MM.1S (cell line): ENCODE measurements at places on chromosomes 2 and 18.
A peak's percentile ranks its signal among the peaks of the same experiment; 100 is the strongest.

DNA sequence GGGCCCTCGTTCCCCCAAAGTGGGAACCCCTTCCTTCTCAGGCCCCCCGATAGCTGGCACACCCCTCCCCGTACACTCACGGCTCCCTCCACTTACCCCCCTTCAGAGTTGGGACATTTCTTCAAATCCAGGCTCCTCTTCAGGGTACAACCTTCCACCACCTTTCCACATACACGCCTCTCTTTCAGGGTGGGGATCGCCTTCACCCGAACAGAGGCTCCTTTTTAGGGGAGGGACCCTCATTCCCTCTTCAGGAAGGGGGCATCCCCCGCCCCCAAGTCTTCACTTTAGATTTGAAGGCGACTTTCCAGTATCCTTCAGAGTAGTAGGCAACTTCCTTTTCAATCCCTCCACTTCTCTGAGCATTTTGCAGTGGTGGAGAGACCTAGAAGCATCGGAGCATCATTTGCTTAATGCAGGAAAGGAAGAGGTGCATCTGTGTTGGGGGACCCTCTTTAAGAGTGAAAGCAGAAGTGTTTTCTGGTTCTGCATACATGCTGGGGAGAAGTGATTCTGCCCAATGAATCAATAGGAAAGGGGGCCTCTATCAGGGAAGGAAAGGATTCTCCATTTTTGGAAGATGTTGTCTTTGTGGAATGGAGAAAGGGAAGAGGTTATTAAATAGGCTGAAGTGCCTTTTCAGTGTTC, 845 bp downstream of the EML4 start:
- H3K4me3 ChIP-seq: peak overlapping the region; percentile 88
- peaks cover 6% of the 10 kb centered on the region for H3K4me1 ChIP-seq
- H3K27me3 ChIP-seq: no peaks in the 10 kb centered on the region
- peak; percentile 34 for DNase-seq

- DNase-seq: no peak
- no peaks in the 10 kb centered on the region for H3K36me3 ChIP-seq
- H3K27me3 ChIP-seq: no peaks in the 10 kb centered on the region
- H3K27ac ChIP-seq: no peak overlapping the region
- no peaks in the 10 kb centered on the region for H3K4me1 ChIP-seq
These were observed 414.2 kb upstream of the CHAC2 start for GRCh38 chr2:53353135-53354114.

DNA sequence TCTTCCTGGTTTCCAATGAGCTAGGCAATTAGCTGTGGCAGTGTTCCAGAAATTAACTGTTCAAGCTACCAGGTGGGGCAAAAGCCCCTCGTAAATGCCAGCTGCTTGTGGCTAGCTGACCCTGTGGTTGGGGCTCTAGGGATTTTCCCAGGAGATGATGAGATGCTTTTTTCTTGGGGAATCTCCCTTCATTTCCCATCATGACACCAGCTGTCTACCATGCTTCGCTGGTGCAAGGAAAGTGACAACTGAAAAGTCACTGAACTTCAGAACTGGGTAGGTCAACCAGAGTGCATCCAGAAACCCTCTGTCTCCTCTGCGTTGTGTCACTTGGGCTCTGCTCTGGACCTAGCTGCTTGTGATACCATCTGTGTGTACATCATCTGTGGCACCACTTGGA, 386.5 kb upstream of the DCC start:
- H3K27me3 ChIP-seq: no peaks in the 10 kb centered on the region
- no peak for DNase-seq
- H3K4me3 ChIP-seq: no peak overlapping the region
- no peaks in the 10 kb centered on the region for H3K36me3 ChIP-seq
- no peaks in the 10 kb centered on the region for H3K4me1 ChIP-seq

- no peak overlapping the region for H3K4me3 ChIP-seq
- no peak for DNase-seq
- H3K4me1 ChIP-seq: no peaks in the 10 kb centered on the region
- no peaks in the 10 kb centered on the region for H3K27me3 ChIP-seq
These were observed 610.2 kb downstream of the DCC start for GRCh38 chr18:52950155-52950554.

GRCh38 chr18:25931126-25931525, 159.3 kb downstream of the SS18 start:
- H3K36me3 ChIP-seq: no peaks in the 10 kb centered on the region
- no peak for DNase-seq
- no peak overlapping the region for H3K4me3 ChIP-seq
- peaks cover 9% of the 10 kb centered on the region for H3K4me1 ChIP-seq
- H3K27me3 ChIP-seq: no peaks in the 10 kb centered on the region

DNA sequence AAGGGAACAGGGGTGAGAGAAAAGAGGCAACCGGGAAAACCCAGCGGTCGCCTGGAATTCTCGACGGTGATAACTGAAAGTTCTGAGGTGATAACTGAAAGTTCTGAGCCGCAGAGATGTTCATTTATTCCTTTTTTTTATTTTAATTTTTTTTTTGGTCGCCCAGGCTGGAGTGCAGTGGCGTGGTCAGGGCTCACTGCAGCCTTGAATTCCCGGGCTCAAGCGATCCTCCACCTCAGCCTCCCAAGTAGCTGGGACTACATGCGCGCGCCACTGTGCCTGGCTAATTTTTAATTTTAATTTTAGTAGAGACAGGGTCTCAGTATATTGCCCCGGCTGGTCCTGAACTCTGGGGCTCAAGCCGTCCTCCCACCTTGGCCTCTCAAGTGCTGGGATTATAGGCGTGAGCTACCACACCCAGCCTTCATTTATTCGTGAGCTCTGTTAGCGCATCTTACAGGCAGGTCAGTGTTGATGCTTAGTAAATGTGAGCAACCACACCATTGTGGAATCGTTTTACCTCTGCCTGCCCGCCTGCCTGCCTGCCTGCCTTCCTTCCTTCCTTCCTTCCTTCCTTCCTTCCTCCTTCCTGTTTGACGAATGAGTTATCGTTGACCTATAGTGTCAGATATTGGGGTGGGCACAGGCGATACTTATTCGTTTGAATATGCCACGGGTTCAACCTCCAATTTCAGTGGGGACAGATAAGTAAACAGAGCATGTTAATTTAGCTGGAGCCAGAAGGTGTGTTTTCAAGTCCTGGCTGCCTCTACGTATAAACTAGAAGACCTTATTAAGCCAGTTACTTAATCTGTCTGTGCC, 557 bp upstream of the E2F6 start:
- DNase-seq: peak; percentile 42
- peak overlapping the region; percentile 67 for H3K4me3 ChIP-seq
- H3K27ac ChIP-seq: no peak overlapping the region

- H3K4me3 ChIP-seq: no peak overlapping the region
- no peaks in the 10 kb centered on the region for H3K36me3 ChIP-seq
- peaks cover 13% of the 10 kb centered on the region for H3K4me1 ChIP-seq
These were observed 13.8 kb upstream of the PCBP1 start for GRCh38 chr2:70073493-70073892.

- no peaks in the 10 kb centered on the region for H3K27me3 ChIP-seq
- peak; percentile 85 for DNase-seq
- peak overlapping the region; percentile 11; the same call in 1 of the 2 replicates for H3K4me3 ChIP-seq
- peak overlapping the region; percentile 59 for H3K27ac ChIP-seq
These were observed 28.9 kb downstream of the MGAT5 start for GRCh38 chr2:134282629-134283400.

GRCh38 chr2:12479065-12479601, 237.6 kb upstream of the TRIB2 start:
- H3K36me3 ChIP-seq: no peaks in the 10 kb centered on the region
- no peak for DNase-seq
- H3K4me3 ChIP-seq: no peak overlapping the region

DNA sequence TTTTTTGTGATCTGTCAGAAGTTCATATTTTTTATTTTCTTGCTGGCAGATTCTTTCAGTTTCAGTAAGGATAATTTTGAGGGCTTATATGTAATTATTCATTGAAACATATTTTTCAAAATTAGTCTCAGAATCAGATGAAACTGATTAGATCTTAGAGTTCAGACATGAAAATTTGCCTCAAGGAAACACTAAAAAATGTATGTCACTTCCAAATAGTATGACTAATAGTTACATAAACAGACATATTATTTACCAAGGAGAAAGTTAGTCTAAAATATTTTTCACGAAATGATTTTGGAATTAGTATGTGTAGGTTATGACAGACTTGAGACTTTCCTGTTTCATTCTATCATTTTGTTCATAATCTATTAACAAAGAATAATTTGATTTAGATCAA, 628.6 kb downstream of the CCDC85A start:
- H3K4me3 ChIP-seq: no peak overlapping the region
- H3K27me3 ChIP-seq: no peaks in the 10 kb centered on the region
- DNase-seq: no peak
- H3K36me3 ChIP-seq: no peaks in the 10 kb centered on the region
- H3K4me1 ChIP-seq: no peaks in the 10 kb centered on the region
- no peak overlapping the region for H3K27ac ChIP-seq

DNA sequence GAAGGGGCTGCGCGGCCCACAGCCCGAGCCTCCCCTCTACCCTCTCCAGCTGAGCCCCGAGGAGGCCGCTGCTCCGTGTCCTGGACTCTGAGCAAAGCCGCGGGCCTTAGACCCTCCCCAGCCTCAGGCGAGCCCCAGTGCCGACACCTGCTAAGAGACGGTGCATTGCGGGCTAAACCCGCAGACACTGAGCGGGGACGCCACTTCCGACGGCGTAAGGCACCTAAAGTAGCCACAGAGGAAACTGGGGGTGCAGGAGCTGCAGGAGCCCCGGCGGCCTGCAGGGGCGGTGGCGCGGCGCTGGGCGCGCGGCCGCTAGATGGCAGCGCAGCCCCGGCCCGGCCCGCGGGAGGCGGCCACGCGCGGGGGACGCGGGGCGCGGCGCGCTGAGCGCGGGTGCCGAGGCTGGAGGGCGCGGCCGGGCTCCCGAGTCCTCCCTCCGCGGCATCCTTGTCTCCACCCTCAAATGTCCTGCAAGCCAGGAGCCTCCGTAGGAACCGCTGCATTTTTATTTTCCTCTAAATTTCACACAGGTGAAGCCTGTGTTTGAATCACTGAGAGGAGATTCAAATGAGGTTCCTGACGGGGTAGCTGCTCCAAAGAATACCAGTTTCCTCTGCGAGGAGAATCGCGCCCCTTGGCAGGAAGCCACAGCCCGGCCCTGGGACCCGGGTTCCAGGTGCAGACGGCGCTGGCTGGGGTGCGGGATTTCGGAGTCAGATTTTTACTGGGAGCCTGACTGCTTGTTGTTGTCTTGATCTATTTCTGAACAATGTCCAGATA, 650.5 kb downstream of the GALR1 start:
- peak; percentile 25 for DNase-seq
- no peaks in the 10 kb centered on the region for H3K27me3 ChIP-seq
- H3K27ac ChIP-seq: no peak overlapping the region
- no peak overlapping the region for H3K4me3 ChIP-seq
- no peaks in the 10 kb centered on the region for H3K4me1 ChIP-seq
- no peaks in the 10 kb centered on the region for H3K36me3 ChIP-seq

DNA sequence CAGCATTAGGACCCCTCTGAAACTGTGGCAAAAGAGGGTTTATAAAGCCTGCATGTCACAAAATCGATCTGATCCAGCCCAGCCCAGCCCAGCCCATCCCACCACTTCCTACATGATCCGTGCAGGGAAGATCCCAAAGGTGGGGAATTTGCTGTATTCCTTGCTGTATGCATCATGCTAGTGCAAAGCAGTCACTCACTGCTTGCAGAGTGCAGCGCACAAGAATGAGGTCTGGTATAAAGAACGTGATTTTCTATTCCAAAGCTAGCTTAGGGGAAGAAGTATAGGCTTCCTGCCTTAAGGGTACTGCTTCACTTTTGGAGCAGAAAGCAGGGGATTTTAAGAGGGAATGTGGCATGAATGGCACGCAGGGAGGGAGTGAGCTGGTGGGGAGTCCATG, 18.9 kb upstream of the SERPINB11 start:
- H3K27ac ChIP-seq: no peak overlapping the region
- H3K27me3 ChIP-seq: no peaks in the 10 kb centered on the region
- H3K36me3 ChIP-seq: no peaks in the 10 kb centered on the region
- H3K4me1 ChIP-seq: no peaks in the 10 kb centered on the region
- no peak overlapping the region for H3K4me3 ChIP-seq

GRCh38 chr2:147468349-147468748, 376.5 kb upstream of the ACVR2A start:
- H3K4me1 ChIP-seq: no peaks in the 10 kb centered on the region
- no peak overlapping the region for H3K27ac ChIP-seq
- H3K27me3 ChIP-seq: no peaks in the 10 kb centered on the region
- H3K36me3 ChIP-seq: no peaks in the 10 kb centered on the region
- H3K4me3 ChIP-seq: no peak overlapping the region
- no peak for DNase-seq

DNA sequence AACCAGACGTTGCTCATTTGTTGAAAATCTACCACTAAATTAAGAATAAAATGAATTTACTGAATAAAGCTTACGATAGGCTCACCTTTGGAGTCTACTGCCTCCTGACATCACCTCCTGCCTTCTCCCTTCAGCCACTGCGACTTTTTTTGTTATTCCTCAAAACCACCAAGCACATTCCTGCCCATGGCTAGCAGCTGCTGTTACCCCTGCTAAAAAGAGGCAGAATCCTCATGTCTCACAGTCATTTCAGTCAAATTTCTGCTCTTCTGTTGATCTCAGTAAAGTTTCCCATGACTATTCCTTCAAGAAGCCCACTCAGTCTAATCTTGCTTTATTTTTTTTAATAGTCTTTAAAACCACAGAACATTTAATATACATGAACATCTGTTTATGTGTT, 40.8 kb upstream of the ANKRD62 start:
- peaks cover 28% of the 10 kb centered on the region for H3K4me1 ChIP-seq
- H3K36me3 ChIP-seq: no peaks in the 10 kb centered on the region
- H3K27ac ChIP-seq: no peak overlapping the region
- no peak for DNase-seq
- H3K4me3 ChIP-seq: no peak overlapping the region

- no peak overlapping the region for H3K4me3 ChIP-seq
- no peak for DNase-seq
- no peaks in the 10 kb centered on the region for H3K27me3 ChIP-seq
These were observed 101.3 kb upstream of the BCL2L11 start for GRCh38 chr2:111019381-111019780.

DNA sequence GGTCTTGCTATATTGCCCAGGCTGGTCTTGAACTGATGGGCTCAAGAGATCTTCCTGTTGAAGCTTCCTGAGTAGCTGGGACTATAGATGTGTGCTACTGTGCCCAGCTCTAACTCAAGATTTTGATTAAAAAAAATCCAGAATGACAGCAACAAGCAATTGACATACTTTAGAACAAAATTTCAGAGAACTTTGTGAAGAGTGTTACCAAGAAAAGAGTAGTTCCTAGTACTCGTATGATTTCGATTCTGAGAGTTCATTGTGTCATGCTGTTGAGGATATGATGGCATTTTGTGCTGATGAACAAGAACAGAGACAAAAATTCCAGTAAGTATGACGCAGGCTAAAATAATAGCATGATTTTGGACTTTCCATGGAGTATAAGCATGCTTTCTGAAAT, 90.2 kb upstream of the TWSG1 start:
- peaks cover 14% of the 10 kb centered on the region; the same call in 1 of the 2 replicates for H3K36me3 ChIP-seq
- no peak overlapping the region for H3K27ac ChIP-seq
- H3K4me3 ChIP-seq: no peak overlapping the region
- no peak for DNase-seq

DNA sequence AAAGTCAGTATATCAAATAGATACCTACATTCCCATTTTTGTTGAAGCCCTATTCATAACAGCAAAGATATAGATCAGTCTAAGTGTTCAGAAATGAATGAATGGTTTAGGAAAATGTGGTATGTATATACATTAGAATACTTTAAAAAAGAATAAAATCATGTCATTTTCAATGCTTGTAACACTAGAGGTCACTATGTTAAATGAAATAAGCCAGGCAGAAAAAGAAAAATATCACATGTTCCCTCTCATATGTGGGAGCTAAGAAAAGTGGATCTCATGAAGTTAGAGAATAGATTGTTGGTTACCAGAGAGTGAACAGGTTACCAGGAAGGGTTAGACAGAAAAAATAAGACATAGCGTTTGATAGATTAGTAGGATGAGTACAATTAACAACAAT, 1111.0 kb upstream of the SLC39A10 start:
- H3K27ac ChIP-seq: no peak overlapping the region
- H3K4me1 ChIP-seq: no peaks in the 10 kb centered on the region
- H3K27me3 ChIP-seq: no peaks in the 10 kb centered on the region
- no peaks in the 10 kb centered on the region for H3K36me3 ChIP-seq
- peak; percentile 38 for DNase-seq
